ENCODE measurements at places on chromosomes 2 and 18.

DNA sequence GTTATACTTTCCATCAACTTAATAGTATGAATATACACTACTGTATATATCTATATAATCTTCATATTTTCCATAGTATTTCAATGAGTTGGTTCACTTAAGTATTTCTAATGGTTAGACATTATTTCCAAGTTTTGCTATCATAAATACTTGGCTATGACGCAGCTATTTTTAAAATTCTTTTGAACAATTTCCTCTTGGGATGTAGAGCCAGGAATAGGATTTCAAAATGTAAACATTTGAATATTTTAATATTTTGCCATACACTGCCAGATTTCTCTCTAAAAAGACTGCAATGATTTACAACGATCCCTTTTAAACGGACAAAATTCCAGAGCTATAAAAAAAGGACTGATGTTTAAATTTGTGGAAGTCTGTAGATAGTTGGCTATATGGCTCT lies 95.6 kb downstream of the NUP35 start:
- DNase-seq: no peak

DNA sequence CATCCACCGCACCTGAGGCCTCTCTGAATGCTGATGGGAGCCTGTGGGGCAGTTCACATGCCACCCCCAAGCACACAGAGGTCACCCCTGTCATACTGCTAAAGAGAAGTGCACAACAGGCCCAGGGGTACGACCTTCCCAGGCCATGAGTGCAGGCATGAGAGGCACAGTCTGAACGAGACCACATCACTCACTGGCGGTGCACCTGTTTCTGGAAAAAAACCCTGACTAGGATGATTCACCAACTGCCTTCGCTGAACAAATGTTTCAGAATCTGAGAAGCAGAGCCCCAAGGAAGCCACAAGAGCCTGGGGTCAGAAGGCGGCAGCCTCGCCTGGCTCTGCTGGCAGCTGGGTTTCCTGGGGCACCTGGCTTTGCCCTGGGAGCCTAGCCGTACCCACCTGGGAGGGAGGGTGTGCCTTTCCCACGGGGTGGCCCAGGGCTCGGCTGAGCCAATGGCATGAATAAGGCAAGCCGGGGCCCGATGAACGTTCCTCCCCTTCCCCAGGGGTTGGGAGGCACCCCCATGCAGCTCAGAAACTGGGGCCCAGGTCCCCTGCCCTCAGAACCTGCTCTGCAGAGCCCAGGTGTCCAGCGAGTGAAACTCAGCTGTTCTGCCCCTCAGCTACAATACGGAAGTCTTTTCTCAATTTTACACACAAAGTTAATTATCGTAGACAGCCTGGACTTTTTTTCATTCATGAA lies 73.8 kb downstream of the HDAC4 start:
- peak; percentile 45 for DNase-seq

DNA sequence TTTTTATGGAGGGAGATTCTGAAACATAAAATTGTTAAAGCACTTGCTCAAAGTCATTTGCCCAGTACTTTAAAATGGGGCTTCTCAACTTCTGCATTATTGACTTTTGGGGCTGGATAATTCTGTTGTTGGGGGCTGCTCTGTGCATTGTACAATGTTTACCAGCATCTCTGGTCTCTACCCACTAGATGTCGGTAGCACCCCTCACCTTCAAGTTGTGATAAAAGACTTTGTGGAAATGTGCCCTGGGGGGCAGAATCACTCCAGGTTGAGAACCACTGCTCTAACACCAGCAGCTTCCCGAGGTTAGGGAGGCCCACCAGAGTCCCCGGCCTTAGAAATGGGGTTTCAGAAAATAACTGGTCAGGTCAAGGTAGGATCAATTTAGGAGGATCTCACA lies 26.8 kb upstream of the CUL3 start:
- DNase-seq: no peak

DNA sequence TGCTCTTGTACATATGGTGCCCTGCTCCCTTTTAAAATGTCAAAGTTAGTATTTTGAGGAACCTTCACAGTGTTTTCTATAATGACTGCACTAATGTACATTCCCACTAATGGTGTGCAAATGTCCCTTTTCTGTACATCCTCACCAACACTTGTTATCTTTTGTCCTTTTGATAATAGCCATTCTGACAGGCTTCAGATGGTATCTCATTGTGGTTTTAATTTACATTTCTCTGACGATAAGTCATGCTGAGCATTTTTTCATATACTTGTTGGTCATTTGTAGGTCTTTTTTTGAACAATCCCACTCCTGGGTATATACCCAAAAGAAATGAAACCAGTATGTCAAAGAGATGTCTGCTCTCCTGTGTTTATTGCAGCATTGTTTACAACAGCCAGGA lies 268.3 kb downstream of the FBXO15 start:
- DNase-seq: no peak

DNA sequence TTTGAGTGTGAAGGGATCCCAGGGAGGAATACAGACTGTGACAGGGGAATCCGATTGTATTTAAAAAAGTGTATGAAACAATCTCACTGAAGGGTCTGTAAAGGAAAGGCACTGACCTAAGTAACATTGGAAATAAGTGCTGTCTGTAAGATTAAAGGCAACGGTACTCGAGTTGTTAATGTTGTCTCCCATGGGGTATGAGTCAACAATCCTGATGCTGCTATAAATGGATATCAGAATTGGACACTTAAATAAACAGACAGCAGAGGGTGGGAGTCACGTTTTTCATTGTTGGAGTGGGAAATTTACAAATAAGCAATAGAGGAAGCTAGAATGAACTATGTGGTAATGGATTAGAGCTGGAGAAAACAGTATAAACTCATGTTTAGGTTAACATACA lies 452.4 kb upstream of the RGPD4 start:
- DNase-seq: no peak

- no peak for DNase-seq
Measured at GRCh38 chr18:39435996-39436395, 1870.4 kb upstream of the CELF4 start.

- DNase-seq: no peak
Measured at GRCh38 chr2:74756356-74756890, 77.5 kb upstream of the HK2 start.

DNA sequence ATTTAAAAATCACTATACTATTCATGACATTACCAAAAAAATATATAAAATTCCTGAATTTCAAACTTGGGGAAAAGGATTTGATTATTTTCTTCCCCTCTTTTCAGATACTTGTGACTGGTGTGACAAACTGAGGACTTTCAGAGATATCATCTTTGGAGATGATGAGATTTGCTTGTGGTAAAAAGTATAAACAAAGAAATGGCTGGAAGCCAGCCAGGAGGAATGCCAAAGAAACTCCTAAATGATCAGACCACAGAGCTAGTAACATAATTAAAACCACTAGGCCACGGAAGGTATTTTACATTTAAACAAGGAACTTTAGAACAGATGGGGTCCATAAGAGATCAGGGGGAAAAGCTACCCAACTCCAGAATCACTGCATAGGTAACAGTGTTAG lies 58.7 kb downstream of the PIGN start:
- no peak for DNase-seq

DNA sequence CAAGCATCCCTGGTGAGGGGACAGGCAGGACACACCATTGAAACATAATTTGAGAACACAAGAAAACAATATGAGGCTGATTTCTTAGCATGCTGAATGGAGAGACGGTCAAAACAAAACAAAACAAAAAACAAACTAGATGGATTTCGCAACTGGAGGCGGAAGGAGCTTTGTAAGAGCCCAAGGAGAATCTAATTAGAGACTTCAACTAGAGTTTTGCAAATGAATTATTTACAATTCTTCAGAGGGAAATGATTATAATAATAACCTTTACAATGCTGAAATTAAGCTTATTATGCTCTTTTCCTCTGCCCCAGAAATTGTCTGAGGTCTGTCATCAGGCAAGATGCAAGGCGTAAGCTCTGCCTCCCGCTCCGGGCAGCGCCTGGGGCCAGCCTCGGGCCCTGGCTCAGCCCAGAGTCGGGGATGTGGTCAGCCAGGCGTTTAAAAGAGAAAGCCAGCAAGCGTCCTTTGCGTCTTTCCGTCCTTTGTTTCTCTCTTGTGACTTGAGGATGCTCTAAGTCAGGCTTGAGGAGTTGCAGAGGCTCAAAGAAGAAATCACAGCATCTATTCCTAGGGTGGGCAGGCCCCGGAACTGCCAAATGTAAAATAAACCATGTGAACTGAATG lies 139.6 kb downstream of the TWIST2 start:
- no peak for DNase-seq

DNA sequence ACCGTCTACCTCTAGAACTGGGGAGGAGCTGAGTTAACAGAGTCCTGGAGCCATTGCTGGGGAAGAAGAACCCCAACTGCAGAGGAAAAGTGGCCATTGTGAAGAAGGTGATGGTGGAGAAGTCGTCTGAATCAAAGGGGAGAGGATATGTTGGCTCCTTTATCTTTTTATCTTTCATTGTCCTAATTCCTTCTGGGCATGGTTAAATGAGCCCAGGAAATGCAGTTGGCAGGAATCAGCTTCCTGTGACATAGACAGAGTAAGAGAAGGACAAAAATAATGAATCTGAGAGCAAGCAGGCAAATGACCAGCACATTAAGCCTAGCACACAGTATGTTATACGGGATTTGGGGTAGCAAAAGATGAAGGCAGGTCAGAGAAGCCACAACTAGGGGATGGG lies 16.0 kb upstream of the ACTR3 start:
- no peak for DNase-seq

GRCh38 chr2:44566059-44566458 lies 204.3 kb downstream of the CAMKMT start:
- no peak for DNase-seq

GRCh38 chr2:230203110-230203676 lies 16.6 kb downstream of the SP110 start:
- DNase-seq: no peak

DNA sequence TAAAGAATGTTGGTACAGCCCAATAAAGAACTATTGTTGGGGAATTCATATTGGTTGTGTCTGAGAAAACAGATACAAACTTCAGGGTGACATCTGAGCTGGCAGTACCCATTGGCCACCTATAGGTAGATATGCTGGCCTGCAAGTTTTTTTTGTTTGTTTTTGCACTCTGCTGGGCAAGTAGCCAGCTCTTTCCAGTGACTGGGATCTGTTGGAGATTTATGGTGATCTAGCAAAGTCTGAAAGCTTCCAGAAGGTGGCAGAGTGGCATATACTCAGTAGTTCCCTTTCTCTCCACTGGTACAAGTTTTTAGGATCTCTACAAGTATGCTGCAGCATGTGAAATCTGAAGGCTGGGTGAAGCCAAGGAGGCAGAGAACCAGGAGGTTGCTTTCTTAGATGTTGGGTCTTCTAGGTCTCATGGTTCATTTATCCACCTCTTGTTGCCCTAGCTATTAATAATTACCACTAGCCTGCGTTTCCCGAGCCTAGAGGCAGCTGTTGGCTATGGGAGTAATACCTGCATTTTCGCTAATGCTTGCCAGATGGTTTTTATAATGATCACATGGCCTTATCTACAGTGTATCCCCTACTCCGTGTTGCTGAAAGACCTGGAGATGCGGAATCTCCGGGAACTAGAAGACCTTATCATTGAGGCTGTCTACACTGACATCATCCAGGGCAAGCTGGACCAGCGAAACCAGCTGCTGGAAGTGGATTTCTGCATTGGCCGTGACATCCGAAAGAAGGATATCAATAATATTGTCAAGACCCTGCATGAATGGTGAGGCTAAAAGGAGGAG lies 9.5 kb downstream of the COPS7B start:
- no peak for DNase-seq

DNA sequence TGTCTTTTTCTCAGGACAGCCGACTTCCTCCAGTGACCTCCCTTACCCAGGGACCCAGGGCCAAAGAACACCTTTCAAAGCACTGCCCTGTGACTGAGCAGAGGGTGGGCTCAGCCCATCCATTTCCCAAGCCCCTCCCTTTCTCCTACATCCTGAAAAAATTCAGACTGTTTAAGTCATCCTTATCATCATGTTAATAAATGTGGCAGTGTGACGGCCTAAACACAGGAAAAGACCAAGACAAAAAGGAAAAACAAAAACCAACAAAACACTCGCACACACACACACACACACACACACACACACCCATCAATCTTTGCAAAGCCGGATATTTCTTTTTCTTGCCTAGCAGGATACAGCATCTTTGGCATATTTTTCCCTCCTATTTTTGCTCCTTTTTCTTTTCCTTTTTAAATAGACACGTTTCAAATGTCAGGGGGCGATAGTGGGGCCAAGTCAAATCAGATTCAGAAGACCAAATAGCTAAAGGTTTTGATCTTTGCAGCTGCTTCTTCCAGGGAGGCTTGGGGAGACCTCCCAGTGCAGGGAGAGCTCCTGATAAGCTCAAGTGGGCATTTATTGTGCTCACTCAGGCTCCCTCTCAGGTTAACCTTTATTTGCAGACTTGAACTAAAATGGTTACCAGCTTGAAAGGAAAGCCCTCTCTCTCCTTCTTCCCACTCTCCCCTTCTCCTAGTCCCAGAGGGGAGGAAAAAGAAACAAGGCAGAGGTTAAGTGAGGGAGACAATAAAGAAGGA lies 39.5 kb upstream of the NRP2 start:
- no peak for DNase-seq

DNA sequence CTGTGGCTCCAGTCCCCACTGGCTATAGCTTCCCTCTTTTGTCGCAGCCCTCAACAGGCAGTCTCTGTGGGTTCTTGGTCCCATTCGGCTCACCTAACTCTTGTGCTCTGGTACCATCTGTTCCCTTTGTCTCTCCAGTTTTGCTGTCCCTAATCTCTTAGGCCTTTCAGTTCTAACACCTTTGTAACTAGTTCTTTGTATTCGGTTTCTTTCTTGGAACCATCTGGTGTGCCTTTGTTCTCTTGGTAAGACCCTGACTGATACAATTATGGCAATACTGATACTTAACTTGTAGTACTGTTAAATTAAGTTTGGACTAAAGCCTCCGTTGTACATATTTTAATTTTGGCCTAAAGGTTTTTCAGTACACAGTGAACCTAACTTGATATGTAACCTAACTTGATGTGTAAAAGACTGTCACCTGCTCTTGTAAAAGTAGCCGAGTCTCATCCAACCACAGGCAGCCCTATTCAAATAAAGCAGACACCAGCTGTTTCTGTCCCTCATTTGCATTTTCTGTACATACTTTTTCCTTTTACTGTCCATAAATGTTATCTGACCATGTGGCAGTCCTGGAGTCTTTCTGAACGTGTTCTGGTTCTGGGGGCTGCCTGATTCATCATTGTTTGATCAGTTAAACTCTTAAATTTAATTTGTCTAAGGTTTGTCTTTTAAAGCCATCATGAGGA lies 4.8 kb upstream of the MRPL44 start:
- DNase-seq: no peak

DNA sequence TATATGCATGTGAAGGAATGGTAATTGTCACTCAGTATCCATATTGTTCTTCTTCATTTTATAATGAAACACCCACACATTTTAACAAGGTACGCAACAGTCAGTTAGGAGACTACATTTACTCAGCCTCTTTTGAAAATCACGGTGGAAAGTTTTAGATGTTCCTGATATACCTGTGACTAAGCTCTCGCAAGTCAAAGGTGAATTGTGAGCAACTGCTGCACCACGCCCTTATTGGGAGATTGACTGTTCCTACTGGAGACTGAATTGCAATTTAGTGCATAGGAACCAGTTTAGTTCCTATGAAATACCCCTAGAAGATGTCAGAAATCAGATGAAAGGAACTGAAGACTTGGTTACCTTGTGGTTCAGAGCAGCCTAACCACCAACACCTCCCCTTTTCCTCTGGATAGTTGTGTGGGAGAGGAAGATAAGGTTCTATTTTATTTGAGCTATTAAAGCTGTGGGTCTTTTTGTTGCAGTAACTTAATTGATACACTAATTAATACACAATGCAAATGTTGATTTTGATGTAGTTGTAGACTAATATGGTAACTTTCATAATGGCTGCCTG lies 1280.5 kb upstream of the CDH2 start:
- DNase-seq: no peak

Data from activated naive CD4-positive, alpha-beta T cell (primary cell).